ENCODE measurements at places on chromosomes 11 and 22.

GRCh38 chr22:30386960-30387827 lies at the start of gene RNF215:
Gene RNF215 (minus strand): TSS chr22:30387411. CDS start chr22:30387313, 98 bp downstream.
- no peak for DNase-seq

GRCh38 chr22:37330200-37331033 lies 48.1 kb downstream of the CYTH4 start:
- no peak for DNase-seq

DNA sequence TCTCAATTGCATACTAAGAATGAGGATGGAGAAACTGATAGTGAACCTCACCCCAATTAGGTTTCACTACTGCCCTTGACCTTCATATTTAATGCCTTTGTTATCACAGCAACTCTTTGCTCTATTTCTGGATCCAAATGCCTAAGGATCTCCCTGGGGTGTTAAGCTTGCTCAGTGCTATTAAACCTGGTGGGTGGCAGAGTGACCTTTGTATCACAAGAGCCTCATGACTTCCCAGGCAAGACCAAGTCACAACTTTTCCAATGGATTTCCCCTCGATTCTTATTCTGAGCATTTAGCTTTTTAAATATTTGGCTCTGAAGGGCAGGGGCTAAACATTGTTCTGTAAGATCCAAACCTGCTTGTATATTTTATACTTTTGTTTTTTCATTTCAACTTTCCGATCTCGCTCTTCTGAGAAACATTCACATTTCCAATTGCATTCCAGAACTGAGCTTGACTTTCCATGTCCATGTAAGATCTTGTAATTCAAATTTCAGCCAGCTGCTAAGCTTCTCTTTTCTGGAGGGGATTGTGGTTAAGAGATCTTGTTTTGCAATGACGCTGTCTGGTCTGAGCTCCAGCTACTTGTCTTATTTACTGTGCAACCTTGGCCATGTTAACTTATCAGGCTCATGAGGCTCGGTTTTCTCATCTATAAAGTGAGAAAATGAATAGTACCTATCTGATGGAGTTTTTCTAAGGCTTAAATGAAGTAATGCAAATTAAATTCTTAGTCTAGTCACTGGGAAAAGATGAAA lies 6.4 kb upstream of the EHF start:
- DNase-seq, result no peak

- DNase-seq, result no peak
Measured at GRCh38 chr22:43011079-43011478, 3.9 kb downstream of the PACSIN2 start.

DNA sequence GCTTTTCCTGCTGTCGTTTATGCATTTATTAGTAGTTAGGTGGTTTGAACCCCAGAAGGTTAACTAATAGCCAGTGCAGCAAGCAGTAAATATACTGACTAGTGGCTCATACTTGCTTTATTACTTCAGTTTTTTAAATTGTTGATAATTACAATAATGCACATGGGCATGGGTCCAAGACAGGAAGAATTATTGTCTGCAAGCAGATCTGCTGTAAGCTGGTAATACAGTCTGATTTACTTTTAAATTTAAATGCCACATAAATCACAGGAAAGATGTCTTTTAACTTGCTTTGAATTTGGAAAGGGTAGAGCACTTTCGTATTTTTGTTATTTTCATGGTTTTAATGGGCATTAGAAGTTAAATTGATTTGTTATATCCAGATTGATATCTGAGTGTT lies 27.1 kb downstream of the APLP2 start:
- no peak for DNase-seq

DNA sequence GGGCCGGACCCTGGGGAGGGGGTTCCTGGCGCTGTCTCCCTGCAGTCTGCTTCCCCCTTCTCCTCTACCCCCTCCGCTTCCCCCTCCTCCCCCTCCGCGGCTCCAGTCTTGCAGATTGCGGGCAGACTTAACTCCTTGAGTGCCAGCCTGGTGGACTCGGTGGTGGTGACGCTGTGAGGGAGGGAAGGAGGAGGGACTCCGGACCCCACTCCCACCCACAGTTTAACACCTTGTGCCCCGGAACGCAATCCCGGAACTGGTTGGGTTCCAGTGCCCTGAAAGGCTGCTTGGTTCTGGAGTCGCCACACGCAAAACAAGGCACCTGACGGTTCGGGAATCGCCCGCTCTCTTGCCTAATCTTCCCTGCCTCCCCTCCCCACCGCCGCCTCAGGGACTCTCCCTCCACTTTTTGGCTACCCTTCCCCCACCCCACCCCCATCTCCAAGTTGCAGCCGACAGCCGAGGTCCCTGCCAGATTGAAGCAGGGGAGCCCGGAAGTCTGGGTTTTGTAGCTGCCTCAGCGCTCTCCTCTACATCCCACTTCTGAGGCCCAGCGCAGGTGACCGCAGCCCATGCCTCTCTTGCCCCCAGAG lies 3.9 kb upstream of the BCL9L start:
- no peak for DNase-seq

DNA sequence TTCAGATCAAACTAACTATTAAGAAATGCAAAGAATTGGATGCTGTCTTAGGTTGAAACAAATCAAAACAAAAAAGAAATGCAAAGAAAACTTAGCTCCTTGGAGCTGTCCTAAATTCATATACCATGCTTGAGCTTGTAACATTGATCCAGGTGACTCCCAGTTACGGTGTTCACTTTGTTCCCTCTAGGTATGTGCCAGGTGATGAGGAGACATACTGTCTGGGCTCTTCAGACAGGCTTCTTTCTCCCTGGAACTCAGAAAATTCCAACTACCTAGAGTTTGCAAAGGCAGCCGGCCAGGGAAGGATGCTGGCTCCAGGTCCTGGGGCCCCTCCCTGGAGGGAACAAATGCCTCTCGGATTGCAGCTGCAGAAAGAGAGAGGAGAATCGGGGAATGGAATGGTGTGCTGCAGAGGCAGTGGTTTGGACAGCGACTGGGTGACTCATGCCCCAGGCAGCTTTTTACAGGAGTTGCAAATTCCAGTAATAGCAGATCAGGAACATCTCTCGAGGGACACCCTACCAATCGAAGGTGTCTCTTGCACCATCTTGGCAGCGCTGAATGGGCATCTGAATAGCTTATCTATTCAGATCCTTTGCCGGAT lies 12.3 kb upstream of the ASPHD2 start:
- DNase-seq, result no peak

- no peak for DNase-seq
Measured at GRCh38 chr11:92955860-92956259, 13.6 kb upstream of the MTNR1B start.

DNA sequence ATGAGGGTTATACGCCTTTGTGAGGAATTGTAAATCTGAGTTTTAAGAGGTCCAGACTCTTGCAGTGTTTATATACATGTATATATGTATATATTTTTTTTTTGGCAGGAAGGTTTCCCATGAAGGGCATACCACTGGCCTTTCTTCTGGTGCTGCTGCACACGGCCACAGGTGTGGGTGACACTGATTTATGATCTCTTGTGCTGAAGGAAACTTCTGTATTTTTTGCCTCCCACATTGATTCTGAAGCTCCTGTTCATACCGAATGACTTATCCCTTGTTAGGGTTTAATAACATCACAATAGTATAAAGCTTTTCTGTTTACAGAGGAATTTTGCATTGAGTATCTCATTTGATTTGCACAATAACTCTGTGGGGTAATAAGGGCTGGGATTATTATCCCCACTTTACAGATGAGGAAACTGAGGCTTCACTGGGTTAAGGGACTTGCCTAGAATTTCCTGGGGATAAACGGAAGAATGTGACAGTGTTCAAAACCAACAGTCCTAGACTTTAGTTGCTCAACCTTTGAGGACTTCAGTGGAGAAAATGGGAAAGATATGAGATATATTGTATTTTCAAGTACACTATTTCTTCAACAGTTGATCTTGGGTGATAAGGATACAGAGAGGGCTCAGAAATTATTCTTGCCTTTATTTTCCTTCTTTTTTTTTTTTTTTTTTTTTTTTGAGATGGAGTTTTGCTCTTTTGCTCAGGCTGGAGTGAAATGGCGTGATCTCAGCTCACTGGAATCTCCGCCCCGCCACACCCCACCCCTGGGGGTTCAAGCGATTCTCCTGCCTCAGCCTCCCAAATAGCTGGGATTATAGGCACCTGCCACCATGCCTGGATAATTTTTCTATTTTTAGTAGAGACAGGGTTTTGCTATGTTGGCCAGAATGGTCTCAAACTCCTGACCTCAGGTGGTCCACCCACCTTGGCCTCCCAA lies 70.1 kb downstream of the MICAL2 start:
- no peak for DNase-seq

GRCh38 chr22:17199003-17199731 lies 20.1 kb downstream of the ADA2 start:
- no peak for DNase-seq

- DNase-seq, result no peak
Measured at GRCh38 chr22:28015046-28015425, 96.0 kb upstream of the PITPNB start.

GRCh38 chr11:111419181-111419580 lies 40.1 kb upstream of the POU2AF1 start:
- DNase-seq, result no peak

GRCh38 chr11:73216465-73216864 lies 1.6 kb upstream of the P2RY2 start:
- DNase-seq, result no peak

GRCh38 chr22:37610480-37611129 lies 2.0 kb downstream of the GGA1 start:
- no peak for DNase-seq

GRCh38 chr11:99257131-99257530 lies 236.4 kb downstream of the CNTN5 start:
- DNase-seq, result no peak

DNA sequence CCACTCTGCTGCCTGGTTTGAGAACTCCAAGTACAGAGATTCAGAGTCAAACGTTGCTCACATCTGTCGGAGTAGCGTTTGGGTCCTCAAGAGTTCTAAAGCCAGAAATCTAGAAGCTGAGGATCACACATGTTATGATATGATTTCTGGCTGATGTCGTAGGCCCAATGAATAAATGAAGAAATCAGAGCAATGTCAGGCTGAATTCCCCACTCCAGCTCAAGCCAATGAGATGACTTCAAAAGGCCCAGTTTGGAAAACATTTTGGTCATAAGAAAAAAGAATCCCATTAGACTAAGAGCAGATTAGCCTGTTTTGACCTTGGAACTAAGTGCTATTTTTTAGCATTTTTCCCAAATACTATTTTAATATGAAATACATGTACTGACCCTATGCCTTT lies 106.7 kb downstream of the ETS1 start:
- no peak for DNase-seq

DNA sequence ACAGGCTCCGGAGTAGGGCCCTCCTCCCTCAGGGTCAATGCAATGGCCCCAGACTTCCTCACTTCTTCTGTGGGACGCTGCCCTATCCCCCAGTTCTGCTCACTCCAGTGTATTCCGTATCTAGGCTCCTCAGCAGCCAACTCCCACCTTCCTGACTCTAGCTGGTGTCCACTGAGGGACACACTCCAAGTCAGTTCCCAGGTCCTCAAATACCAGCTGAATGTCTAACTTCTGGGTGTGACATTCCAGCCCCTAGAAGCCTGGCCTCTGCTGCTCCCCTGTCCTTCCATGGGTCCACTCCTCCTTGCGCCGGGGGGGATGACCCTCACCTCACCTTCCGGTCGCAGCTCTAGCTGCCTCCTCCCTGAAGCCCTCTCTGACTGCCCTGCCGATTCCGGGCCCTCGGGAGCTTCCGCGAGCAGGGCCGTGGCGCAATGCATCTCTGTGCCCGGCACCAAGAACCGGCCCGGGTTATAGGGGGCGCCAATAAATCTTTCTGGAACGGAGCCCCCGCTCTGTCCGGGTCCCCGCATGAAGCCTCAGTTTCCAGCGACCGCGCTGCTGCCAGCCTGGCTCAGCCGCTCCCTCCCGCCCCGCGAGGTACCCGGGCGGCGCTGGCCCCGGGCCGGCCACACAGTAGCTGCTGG lies 15.4 kb downstream of the BAD start:
- DNase-seq, result no peak

DNA sequence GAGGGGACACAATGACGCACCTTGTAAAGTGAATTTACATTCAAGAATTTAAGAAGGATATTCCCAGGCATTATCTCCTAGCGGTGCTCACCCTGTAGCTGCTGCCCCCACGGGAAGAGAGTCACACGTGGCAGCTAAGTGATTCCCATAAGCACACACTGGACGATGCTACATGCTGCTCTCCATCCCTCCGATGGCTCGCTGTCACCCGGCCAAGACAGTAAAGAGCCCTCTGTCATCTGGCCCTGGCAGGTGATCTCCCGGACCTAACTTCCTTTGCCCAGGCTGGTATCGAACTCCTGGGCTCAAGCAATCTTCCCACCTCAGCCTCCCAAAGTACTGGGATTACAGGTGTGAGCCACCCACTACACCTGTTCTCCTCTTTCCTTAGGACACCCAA lies 39.9 kb upstream of the IGSF9B start:
- DNase-seq, result no peak

DNA sequence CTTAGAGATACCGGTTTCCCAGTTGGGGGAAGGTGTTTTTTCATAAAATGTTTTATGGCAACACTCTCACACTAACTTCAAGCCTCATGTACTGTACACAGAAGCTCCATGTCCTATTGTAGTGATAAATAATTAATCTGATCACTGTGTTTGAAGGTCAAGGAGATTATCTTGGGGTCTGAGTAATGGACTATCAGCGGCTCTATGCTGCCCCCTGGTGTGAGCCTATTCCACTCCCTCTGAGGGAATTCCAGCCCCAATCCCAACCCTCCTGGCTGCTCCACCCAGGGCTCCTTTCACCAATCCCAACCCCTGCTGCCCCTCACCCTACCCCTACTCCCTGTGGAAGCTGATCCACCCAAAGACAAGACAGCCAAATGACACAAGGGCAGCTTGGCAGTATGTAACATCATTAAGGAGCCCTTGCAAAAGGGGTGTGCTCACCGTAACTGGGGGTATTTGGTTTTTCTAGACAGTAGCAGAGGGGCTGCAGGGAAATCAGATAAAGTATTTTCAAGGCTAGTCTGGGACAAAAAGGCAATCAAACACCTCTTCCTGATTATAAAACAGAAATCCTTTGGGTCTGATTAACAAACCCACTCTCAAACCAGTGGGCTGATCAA lies 22.3 kb downstream of the HPS4 start:
- no peak for DNase-seq

- DNase-seq, result no peak
Measured at GRCh38 chr11:91654686-91655085, 569.9 kb upstream of the FAT3 start.
